ENCODE measurements at places on chromosomes 3 and 15.

DNA sequence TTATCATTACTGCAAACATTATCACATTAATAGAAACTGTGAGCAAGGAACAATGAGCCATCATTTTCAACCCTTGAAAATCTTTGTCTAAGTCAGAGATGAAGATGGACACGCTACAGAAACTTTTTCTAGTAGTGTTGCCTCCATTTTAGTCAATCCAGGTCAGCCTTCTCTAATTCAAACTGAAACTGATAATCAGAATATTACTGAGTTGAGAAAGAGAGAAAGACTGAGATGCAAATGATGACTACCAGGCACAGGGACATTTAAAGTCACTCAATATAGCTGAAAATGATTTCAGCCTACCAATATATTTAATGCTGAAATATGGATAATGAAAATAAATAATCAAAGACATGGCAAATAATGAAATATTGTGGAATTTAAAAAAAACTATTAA lies 261.4 kb downstream of the GBE1 start:
- no peak for DNase-seq

GRCh38 chr3:63911509-63911872 lies 692 bp downstream of the SCAANT1 start:
- DNase-seq = no peak

DNA sequence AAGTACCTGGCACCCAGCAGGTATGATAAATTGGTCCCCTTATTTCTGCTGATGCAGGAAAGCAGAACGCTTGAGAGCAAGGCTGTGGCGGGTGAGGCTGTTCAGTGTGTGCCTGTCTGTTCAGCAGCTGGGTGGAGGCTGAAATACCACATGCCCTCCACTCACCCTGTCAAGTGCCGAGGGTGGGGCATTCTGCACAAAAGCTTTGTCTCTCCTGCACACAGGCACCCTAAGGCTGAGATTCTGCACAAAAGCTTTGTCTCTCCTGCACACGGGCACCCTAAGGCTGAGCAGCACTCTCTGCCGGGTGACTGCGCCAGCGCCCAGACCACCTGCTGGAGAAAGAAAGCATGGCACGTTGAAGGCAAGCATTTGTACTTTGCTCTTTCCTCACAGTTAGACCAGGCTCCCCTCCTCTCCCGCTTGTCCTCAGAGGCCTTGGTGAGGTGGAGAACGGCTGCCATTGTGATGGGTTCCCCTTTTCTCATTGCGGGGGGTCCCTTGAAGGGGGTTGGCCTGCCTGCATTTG lies 97.5 kb downstream of the BDH1 start:
- peak; percentile 4 for DNase-seq

GRCh38 chr3:189789432-189789831 lies 158.2 kb downstream of the TP63 start:
- DNase-seq = no peak

DNA sequence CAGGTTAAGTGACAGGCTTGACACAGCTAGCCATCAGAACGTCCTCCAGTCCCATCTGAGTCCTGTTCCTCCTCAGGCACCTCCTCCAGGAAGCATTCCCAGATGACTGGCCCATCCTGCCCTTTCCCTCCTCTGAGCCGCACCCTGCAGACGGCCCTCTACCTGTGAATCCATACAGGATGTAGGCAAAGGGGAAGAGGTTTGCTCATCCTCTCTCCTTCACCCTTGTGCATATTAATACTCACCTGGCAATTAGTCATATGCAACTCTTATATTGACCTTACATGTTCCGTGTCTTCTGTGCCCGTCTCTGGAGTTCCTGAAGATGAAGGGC lies 61.9 kb downstream of the SMAD3 start:
- no peak for DNase-seq

GRCh38 chr3:143786219-143787191 lies 61.8 kb downstream of the SLC9A9 start:
- DNase-seq = no peak

- no peak for DNase-seq
Observed at GRCh38 chr15:25406846-25407245, 32.0 kb downstream of the UBE3A start.

- DNase-seq = no peak
Observed at GRCh38 chr3:66428733-66429132, 72.1 kb downstream of the LRIG1 start.

- DNase-seq = no peak
Observed at GRCh38 chr3:20186600-20187004, 596 bp upstream of the SGO1 start.

- no peak for DNase-seq
Observed at GRCh38 chr15:62993066-62993465, 49.5 kb upstream of the TPM1 start.

- DNase-seq = no peak
Observed at GRCh38 chr3:150727653-150728502, 24.2 kb upstream of the ERICH6 start.

GRCh38 chr3:7407107-7407506 lies 546.2 kb downstream of the GRM7 start:
- no peak for DNase-seq

DNA sequence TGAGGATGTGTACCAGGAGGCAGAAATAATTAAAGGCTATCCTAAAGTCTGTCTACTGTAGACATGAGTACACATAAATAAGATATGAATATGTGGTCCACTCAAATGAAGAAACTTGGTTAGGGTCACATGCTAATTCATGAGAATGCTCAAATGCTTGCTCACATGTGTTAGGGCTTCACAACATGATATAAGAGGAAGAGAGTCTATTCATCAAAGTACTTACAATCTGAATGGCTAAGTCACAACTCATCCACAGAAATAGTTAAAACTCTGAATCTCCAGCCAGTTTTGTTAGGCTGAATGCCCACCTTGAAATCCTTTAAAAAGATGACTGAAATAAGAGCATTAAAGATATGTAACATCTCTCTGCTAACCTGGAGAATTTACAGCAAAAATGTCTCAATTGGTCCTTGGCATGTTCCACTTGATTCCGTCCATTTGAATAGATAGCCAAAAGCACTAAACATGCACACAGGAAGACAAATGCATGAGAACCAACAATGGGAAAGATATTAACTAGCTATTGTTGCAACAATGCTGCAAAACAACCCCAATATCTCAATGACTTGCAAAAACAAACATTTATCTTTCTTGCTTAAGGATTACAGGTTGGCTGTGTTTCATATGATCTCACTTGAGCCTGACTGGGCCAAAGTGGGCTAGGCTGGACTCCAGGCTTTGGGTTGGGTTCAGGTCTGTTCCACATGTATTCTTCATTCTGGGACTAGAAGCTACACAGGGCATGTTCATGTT lies 10.6 kb upstream of the TBC1D5 start:
- no peak for DNase-seq

GRCh38 chr3:53511246-53511645 lies 16.8 kb downstream of the CACNA1D start:
- DNase-seq = no peak

DNA sequence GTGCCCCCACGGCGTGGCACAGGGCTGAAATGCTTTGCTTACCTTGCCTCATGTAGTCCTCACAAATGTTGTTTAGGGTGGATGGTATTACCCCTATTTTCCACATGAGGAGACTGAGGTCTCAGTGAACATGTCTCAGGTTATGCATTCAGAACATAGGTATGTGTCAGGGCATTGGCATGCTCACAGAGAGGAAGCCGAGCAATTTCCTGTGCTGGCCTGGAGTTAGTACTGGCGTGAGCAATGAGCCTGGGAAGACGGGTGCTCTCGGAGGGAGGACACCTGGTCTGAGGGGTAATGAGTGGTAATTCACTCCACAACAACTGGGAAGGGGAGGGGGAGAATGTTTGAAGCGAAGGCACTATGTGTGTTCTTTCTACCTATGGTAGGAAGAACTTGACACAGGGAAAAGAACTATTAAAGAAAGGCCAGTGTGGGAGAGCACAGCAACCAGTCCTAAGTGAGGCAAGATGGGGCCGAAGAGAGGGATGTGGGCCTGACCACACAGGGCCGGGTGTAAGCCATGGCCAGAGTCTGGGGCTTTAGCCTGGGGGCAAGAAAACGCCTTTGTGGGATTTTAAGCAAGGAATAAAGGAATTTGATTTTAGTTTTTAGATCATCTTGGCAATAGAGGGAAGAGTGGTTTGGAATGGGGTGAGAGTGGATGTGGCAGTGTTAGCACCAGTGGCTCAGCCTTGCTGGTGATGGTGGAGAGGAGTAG lies 4.9 kb upstream of the FAM131A start:
- no peak for DNase-seq

GRCh38 chr3:42901073-42901415 lies 4.9 kb upstream of the ZNF662 start:
- no peak for DNase-seq

DNA sequence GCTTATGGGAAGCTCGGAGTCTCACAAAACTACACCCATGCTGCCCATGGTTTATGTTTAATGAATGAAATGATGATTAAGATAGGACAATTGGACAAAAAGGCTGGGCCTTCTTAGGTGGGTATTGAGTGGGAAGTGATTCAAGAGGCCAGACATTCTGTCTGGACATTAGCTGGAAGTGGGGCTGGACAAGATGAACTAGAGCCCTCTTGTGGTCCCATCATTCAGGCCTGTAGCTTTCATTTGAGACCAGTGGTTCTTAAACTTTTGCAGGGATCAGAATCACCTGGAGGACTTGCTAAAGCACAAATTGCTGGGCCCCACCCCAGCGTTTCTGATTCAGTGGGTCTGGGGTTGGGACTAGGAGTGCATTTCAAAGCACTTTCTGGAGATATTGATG lies 290.4 kb upstream of the CTDSPL start:
- no peak for DNase-seq

DNA sequence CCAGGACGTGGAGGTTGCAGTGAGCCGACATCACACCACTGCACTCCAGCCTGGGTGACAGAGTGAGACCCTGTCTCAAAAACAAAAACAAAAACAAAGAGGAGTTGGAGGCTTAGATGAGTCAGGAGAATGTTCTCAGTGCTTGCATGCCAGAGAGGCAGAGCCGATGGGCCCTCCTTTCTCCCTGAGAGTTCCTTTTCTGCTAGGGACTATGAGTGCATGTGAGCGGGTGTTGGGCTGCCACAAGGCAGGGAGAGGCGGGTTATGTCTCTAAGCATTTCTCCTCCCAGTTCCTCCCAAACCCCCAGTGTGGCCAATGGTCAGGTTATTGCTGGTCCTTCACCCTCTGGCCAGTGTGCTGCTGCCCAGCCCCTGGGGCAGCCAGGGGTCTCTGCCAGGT lies 45.1 kb downstream of the RTP1 start:
- DNase-seq = no peak

- DNase-seq = no peak
Observed at GRCh38 chr3:143295201-143296080, 175.9 kb downstream of the CHST2 start.

DNA sequence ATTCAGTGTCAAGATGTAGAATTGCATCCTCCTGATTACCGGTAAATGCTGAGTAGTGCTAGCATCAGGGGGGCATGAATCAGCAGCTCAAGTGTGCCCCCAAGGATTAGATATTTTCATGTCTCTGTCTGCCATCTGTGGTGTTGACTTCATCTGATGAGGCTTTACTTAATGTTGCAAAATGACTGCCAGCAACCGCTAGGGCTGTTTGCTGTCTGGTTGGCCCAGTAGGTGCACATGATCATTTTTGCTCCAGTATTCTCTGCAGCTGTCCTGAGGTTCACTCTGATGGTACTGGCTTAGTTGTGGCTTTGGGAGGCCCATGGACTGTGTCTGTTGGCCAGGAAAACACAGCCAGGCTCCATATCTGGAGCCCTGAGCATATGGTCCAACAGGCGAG lies 316.4 kb downstream of the SOX2 start:
- DNase-seq = no peak

GRCh38 chr3:8256441-8257071 lies 245.1 kb upstream of the LMCD1 start:
- no peak for DNase-seq

GRCh38 chr3:195859061-195859845 lies 47.5 kb upstream of the MUC4 start:
- DNase-seq = peak; percentile 59

GRCh38 chr15:68038246-68038645 lies 15.9 kb upstream of the PIAS1 start:
- DNase-seq = no peak

- no peak for DNase-seq
Observed at GRCh38 chr3:119042162-119042561, 7.5 kb upstream of the IGSF11 start.

DNA sequence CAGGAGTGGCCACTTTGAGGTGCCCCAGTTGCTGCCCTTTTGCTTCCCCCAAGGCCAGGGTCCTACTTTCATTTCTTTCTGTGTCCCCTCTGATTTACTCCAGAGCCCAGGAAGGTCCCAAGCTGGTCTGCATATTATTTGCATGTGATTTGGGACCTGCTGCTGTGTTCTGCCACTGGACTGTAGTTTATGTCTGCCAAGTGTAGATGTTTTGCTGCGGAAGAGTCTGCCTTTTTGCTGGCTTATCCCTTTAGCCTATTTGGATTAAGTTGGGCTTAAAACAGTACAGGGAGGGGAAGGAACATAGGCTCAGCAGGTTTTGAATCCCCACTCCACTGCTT lies 21.4 kb downstream of the NOX5 start:
- DNase-seq = no peak

DNA sequence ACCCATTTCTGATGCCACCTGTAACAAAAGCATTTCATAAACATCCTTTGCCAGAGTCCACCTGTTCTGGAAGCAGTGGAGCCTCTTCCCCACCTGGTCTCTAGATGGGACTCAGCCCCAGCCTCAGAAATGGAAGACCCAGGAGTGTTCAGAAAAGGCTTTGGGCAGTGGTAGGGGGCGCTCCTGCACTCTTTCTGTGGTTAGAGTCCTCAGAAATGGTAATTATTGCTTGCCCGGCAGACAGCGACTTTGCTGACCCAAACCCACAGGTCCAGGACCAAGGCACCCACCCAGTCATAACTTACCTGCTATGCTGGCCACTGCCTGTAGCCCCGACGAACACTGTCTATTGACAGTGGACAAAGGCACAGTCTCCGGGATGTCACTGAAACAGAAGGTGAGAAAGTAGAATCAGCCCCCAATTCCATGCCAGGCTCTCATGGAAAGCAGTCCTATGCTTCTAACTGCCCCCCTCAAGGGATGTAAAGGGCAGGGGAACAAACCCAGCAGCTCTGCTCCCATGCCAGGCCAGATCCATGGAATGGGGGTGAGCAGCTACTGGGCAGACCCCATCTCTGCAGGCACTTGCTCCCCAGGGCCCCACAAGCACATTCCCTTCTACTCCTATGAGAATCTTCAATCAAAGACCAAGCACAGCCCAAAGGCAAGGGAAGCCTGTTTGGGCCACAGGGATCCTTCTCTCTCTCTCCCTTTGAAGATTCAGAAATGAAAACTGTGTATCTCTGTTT lies 5.1 kb downstream of the ACAA1 start:
- no peak for DNase-seq

- no peak for DNase-seq
Observed at GRCh38 chr3:62287392-62287927, 85.9 kb downstream of the FEZF2 start.

DNA sequence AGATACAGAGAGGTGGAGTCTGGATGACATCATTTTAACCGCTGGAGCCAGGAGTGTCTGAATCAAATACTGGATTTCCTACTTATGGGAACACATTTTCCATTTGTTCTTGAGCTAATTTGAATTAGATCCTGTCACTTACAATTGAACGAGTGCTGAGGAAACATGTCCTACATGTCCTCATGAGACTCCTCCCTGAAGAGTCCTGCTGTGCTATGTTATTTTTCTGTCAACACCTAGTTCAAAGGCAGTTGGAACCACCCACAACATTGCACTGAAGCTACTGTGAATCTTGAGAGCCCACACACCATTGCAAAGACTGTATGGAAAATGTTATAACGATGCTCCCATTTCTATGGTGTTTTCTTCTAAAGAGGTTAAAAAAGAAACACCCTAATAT lies 123.5 kb upstream of the CRBN start:
- no peak for DNase-seq

Measured in CD8-positive, alpha-beta T cell (primary cell).